ENCODE measurements at places on chromosomes 5 and 9.

GRCh38 chr5:128749136-128749898 lies 211.3 kb upstream of the FBN2 start:
- H3K4me3 ChIP-seq: no peak overlapping the region
- peaks cover 1% of the 10 kb centered on the region for H3K36me3 ChIP-seq
- H3K4me1 ChIP-seq: peaks cover 5% of the 10 kb centered on the region
- no peak for DNase-seq
- H3K27ac ChIP-seq: no peak overlapping the region
- H3K27me3 ChIP-seq: peaks cover 50% of the 10 kb centered on the region

GRCh38 chr5:83777856-83778255 lies 57.2 kb upstream of the HAPLN1 start:
- H3K4me3 ChIP-seq: no peak overlapping the region
- no peaks in the 10 kb centered on the region for H3K4me1 ChIP-seq
- peaks cover 59% of the 10 kb centered on the region for H3K27me3 ChIP-seq
- no peak for DNase-seq

DNA sequence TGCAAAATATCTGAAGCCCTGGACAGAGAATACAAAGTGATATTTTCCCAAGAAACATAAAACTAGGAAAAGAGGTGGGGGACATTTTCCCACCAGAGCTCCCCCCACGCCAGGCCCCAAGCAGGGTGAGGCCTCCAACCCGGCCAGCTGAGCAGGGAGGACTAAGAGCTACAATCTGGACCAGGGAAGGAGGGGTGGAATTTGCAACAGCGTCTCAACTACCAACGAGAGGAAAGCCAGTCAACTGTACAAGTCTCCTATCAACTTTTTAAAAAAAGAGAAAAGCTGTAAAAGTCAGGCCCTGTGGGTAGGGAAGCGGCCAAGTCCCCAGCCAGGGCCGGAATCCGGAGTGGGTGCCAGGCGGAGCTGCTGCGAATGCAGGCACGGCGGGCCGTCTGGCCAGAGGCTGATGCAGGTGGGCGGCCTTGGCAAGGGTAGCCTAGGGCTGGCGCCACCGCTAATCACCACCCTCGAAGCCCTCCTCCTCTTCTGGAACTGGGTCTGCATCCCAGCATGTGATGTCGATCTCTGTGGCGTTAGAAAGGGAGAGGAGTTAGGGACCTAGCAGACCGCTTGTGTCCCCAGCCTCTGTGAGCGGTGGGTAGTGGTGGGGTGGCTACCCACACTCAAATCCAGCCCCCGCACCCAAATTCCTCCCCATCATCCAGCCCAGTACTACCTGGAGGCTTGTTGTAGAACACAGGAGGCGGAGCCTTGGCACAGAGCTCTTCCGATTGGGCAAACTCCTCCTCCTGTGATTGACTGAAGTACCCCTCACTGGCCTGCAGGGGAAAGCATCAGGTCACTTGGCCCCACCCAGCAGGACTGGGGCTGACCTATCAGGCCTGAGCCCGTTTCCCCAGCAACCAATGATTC lies 10.6 kb downstream of the PRR7 start:
- peak; percentile 99 for DNase-seq
- H3K27me3 ChIP-seq: no peaks in the 10 kb centered on the region
- H3K36me3 ChIP-seq: peaks cover 38% of the 10 kb centered on the region
- no peak overlapping the region for H3K4me3 ChIP-seq

- H3K4me1 ChIP-seq: peaks cover 11% of the 10 kb centered on the region
- no peak overlapping the region for H3K4me3 ChIP-seq
- peak; percentile 61 for DNase-seq
- peaks cover 4% of the 10 kb centered on the region for H3K27me3 ChIP-seq
- no peak overlapping the region for H3K27ac ChIP-seq
- H3K36me3 ChIP-seq: no peaks in the 10 kb centered on the region
These were observed 34.6 kb upstream of the COL15A1 start for GRCh38 chr9:98908897-98909634.

DNA sequence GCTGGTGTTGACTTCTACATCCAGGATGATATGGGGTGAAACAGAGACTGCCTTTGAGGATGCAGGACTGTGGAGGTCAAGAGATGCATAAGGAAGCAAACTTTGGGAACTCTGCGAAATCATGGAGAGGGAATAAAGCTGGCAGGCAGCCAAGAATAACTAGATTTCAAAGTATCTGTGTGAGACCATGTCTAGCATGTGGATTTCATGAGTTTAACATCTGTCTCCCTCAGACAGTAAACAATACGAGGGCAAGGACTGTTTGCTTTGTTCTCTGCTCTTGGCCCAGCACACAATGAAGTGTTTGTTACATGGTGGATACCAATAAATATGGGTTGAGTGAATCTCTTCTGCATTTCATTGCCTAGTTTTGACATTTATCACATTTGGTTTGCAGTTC lies 71.3 kb downstream of the RASEF start:
- no peak overlapping the region for H3K4me3 ChIP-seq
- H3K4me1 ChIP-seq: no peaks in the 10 kb centered on the region
- DNase-seq: no peak

- no peaks in the 10 kb centered on the region for H3K4me1 ChIP-seq
- no peak for DNase-seq
- H3K27me3 ChIP-seq: no peaks in the 10 kb centered on the region
- peaks cover 3% of the 10 kb centered on the region for H3K36me3 ChIP-seq
These were observed 11.7 kb downstream of the MED7 start for GRCh38 chr5:157130925-157131324.

GRCh38 chr5:55665065-55665464 lies 47.1 kb downstream of the SLC38A9 start:
- no peaks in the 10 kb centered on the region for H3K27me3 ChIP-seq
- no peak overlapping the region for H3K4me3 ChIP-seq
- peaks cover 37% of the 10 kb centered on the region for H3K36me3 ChIP-seq
- DNase-seq: no peak

DNA sequence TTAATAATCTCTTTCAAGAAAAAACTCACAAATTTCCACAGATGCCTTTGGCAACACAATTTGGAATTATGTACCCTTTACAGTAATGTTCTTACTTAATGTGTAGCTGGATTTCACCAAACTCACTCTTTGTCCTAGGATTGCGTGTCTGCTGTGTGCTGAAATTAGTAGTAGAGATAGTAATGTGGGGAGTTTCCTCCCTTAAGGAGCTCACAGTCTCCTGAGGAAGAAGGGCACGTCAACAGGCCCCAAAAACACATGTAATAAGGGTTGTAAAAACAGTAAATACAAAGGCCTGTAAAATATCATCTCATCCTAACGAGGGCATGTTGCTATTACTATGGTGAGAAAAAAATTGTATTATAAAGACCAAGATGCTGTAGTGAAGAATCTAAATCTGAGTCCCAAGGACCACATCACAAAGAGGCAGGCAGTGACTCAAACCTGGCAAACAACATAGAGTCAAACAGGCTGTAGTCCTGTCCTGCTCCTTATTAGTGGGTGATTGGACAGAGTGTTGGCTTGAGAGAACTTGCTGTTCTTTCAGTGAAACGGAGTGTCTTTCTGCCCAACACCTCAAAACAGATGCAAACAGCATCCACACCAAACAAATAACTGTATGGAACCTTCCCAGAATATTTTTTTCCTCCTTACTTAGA lies 83.2 kb upstream of the PAPPA start:
- no peak overlapping the region for H3K4me3 ChIP-seq
- no peak for DNase-seq
- H3K36me3 ChIP-seq: no peaks in the 10 kb centered on the region
- peaks cover 15% of the 10 kb centered on the region for H3K4me1 ChIP-seq
- no peak overlapping the region for H3K27ac ChIP-seq

GRCh38 chr5:140075371-140075770 lies 32.3 kb upstream of the NRG2 start:
- H3K4me1 ChIP-seq: no peaks in the 10 kb centered on the region
- no peak overlapping the region for H3K4me3 ChIP-seq
- H3K36me3 ChIP-seq: no peaks in the 10 kb centered on the region
- no peak overlapping the region for H3K27ac ChIP-seq
- DNase-seq: peak; percentile 27
- no peaks in the 10 kb centered on the region for H3K27me3 ChIP-seq

- DNase-seq: peak; percentile 21
- no peaks in the 10 kb centered on the region for H3K4me1 ChIP-seq
- no peak overlapping the region for H3K27ac ChIP-seq
- no peak overlapping the region for H3K4me3 ChIP-seq
- no peaks in the 10 kb centered on the region for H3K27me3 ChIP-seq
These were observed 656.8 kb upstream of the DMAC1 start for GRCh38 chr9:8456344-8456743.

GRCh38 chr5:144284931-144285502 lies 114.3 kb downstream of the KCTD16 start:
- no peaks in the 10 kb centered on the region for H3K27me3 ChIP-seq
- no peak for DNase-seq
- no peak overlapping the region for H3K27ac ChIP-seq
- H3K4me3 ChIP-seq: no peak overlapping the region
- no peaks in the 10 kb centered on the region for H3K4me1 ChIP-seq

DNA sequence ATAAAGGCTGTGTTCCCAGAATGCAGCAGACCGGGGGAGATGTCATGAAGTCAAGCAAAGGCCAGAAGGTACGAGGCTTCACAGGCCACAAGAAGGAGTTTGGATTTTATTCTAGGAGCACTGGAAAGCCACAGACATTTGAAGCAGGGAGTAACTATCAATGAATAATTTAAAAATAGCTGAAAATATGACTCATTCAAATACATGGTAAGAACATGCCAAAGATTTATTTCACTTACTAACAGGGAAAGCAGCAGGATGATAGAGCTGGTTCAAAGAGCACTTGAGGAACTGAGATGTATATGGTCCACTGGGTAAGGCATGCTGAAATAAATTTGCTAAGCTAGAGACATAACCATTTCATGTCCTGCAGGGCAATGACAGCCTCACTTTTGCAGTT lies 53.2 kb downstream of the MSX2 start:
- peaks cover 17% of the 10 kb centered on the region for H3K27me3 ChIP-seq
- no peaks in the 10 kb centered on the region for H3K36me3 ChIP-seq
- H3K4me1 ChIP-seq: peaks cover 7% of the 10 kb centered on the region
- no peak for DNase-seq
- H3K4me3 ChIP-seq: no peak overlapping the region

- H3K36me3 ChIP-seq: peaks cover 50% of the 10 kb centered on the region
- no peak overlapping the region for H3K4me3 ChIP-seq
- no peaks in the 10 kb centered on the region for H3K27me3 ChIP-seq
- H3K4me1 ChIP-seq: no peaks in the 10 kb centered on the region
- no peak overlapping the region for H3K27ac ChIP-seq
- peak; percentile 32 for DNase-seq
These were observed 21.6 kb downstream of the MRPL22 start for GRCh38 chr5:154962494-154962893.

DNA sequence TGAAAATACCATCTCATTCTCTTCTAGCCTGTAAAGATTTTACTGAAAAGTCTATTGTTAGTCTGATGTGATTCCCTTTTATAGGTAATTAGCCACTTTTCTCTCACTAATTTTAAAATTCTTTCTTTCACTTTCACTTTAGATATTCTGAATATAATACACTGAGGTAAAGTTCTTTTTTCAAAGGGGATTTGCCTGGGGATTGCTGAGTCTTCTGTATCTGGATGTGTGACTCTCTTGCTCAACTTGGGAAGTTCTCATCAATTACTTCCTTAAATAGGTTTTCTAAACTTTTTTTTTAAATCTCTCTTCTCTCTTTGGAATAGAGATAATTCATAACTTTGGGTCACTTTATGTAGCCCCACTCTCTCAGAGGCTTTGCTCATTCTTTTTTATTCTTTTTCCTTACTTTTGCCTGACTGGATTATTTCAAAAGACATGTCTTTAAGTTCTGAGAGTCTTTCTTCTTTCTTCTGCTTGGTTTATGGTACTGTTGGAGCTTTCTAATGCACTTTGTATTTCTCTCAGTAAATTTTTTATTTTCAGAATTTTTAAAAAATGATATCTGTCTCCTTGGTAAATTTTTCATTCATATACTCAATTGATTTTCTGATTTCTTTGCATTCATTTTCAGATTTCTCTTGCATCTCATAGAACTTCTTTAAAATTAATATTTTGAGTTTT lies 55.9 kb upstream of the IL12B start:
- H3K27me3 ChIP-seq: no peaks in the 10 kb centered on the region
- no peak overlapping the region for H3K27ac ChIP-seq
- no peaks in the 10 kb centered on the region for H3K4me1 ChIP-seq
- DNase-seq: no peak
- no peaks in the 10 kb centered on the region for H3K36me3 ChIP-seq
- no peak overlapping the region for H3K4me3 ChIP-seq

GRCh38 chr5:65969539-65970393 lies 43.4 kb downstream of the ERBIN start:
- no peak for DNase-seq
- H3K4me3 ChIP-seq: no peak overlapping the region
- H3K27me3 ChIP-seq: no peaks in the 10 kb centered on the region
- peaks cover 33% of the 10 kb centered on the region for H3K4me1 ChIP-seq

DNA sequence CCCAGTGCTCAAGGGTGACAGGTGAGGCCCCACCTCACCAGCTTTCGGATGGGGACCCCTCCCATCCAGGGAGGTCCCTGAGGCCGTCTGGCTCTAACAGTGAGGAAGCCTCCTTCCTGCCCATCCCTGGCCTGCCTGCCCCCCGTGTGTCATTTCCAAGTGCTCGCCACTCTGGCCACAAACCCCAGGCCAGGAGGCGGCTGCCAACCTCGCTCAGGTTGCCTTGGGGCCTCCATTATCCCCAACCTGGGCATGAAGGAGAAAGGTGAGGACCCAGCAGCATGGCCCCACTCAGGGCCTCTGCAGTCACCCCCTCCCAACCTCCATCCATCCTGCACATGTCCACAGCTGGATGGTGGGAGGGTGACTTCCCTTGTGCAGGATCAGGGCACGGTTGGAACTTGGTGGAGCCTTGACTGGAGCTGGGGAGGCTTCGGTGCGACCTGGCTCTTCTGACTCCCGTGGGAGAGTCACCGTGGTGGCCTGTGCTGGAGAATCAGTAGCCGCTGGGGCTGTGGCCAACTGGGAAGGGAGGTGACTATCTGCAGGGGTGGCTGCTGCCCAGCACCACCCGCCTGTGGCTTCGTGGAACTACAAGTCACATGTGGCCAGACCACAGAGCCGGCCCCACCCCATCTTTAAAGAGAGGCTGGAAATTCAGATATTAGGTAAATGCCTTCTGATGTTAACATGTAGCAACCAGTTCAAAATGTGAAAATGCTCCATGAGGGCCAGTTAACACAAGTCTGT lies 37.5 kb upstream of the GFPT2 start:
- no peak overlapping the region for H3K4me3 ChIP-seq
- no peaks in the 10 kb centered on the region for H3K36me3 ChIP-seq
- H3K27ac ChIP-seq: no peak overlapping the region
- no peaks in the 10 kb centered on the region for H3K27me3 ChIP-seq
- peaks cover 7% of the 10 kb centered on the region for H3K4me1 ChIP-seq

GRCh38 chr9:109500421-109500974 lies 2.4 kb upstream of the PTPN3 start:
- H3K27me3 ChIP-seq: peaks cover 27% of the 10 kb centered on the region
- H3K36me3 ChIP-seq: no peaks in the 10 kb centered on the region
- no peak for DNase-seq
- H3K4me1 ChIP-seq: peaks cover 8% of the 10 kb centered on the region
- H3K4me3 ChIP-seq: no peak overlapping the region
- H3K27ac ChIP-seq: no peak overlapping the region

GRCh38 chr5:52786391-52786790 lies 1.3 kb upstream of the ITGA1 start:
- H3K4me3 ChIP-seq: no peak overlapping the region
- no peak for DNase-seq
- H3K4me1 ChIP-seq: peaks cover 28% of the 10 kb centered on the region

All from MCF 10A (cell line).